ENCODE measurements at places on chromosomes 2 and 18. TPM values are rescaled to one million over a fixed set of nuclear protein-coding genes. Genes with fewer than 3 reads are reported as not detected.

TMEM17 gene
- 2.1 TPM for total RNA-seq

SAG gene
- not detected for total RNA-seq

CAVIN2 gene
- 4.1 TPM for total RNA-seq

CDK5R2 gene
- total RNA-seq = 0.72 TPM

TCF7L1 gene
- 3.6 TPM for total RNA-seq

RAX gene
- total RNA-seq = not detected

DNA sequence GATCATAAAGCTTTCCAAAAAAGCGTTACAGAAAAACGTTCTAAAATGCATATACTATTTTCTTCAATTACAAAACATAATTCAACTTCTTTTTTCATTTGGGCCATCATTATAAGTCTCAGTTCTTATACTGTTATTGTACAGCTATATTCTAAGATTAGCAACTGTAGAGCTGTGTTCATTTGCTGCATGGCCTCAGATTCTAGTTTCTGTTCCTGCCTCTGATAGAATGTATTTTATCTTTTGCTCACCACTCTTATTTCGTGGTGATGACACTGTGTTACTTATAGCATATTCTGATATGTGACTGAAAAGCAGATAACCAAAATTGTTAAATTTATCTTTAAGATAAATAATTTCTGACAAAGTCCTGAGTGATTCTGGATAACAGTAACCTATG, 67.2 kb downstream of the PTRHD1 start:
- no peak overlapping the region for H3K27ac ChIP-seq
- peaks cover 10% of the 10 kb centered on the region for H3K4me1 ChIP-seq
- H3K27me3 ChIP-seq = no peaks in the 10 kb centered on the region
- no peak overlapping the region for H3K4me3 ChIP-seq
- no peaks in the 10 kb centered on the region for H3K36me3 ChIP-seq

DNA sequence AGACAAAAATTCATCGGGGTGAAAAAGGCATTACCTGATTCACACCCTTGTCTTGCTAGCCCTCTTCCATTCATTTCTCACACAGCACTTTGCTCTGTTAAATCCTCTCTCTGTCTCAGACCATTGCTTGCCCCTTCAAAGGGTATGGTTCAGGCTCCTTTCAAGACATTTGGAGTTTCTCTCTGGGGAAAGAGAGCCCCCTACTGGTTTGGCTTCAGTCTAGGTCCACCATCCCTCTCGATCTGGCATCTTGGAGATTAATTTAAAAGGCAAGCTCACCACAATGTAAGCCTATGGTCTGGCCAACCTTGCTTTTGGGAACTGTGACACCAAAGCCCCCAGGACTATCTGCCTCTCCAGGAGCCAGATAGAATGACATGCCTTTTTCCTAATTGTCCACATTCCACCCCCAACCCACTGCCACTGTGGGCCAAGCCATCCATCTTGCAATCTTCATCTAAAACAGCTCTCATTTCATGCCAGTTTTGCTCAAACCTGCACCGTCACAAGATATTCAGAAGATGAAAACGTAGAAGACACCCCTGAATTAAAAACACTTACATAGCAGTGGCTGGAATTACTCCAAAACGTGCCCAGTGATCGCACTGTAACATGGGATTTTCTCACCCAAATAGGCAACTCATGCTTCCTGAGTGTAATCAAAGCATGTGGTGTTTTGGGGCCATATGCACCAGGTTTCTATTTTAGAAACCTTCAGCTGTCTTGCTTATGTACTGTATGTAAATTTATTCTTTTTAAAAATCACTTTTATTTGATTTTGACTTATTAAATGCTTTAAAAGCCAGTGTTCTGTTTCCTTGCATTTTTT, 93.9 kb downstream of the FARSB start:
- H3K27ac ChIP-seq = no peak overlapping the region
- peaks cover 3% of the 10 kb centered on the region for H3K36me3 ChIP-seq
- no peaks in the 10 kb centered on the region for H3K4me1 ChIP-seq
- H3K4me3 ChIP-seq = no peak overlapping the region

DNA sequence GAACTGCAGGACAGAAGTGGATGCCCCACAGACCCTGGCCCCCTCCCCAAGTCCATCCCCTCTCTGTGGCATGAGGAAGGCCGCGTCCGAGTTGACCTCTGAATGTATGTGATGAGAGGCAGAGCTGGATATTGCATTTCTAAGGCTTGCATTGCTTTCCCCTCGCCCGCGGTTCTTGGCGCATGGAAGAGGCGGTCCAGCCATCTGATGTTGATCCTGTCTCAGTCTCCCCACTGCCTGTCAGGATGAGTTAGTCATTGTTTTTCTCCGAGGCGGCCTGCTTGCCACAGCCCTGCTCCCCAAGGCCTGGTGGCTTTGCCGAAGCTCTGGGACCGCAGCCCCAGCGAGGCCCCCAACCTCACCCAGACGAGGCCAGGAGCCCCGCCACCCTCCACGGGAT, 88.6 kb downstream of the SMAD7 start:
- H3K4me3 ChIP-seq = no peak overlapping the region
- no peaks in the 10 kb centered on the region for H3K27me3 ChIP-seq
- no peaks in the 10 kb centered on the region for H3K36me3 ChIP-seq
- no peak for DNase-seq
- H3K27ac ChIP-seq = no peak overlapping the region
- H3K4me1 ChIP-seq = no peaks in the 10 kb centered on the region

DNA sequence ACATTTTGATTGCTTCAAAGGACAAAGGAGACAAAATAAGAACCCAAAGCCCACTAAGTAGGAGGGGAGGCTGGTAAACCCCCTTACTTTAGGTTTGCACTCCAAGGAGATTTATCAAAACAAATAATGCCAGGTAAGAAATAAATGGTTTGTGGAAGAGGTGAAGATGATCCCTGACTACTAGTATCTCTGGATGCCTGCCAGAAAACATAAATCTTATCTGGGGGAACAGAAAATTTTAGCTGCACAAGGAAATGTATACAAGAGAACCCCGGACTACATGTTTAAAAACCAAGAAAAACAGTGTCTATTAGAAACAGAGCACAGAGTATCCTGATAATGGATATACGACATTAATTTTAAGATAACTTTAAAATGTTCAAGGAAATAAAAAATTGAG, 114.1 kb downstream of the TRABD2A start:
- no peaks in the 10 kb centered on the region for H3K36me3 ChIP-seq
- no peak overlapping the region for H3K27ac ChIP-seq
- no peak for DNase-seq
- H3K4me3 ChIP-seq = no peak overlapping the region
- no peaks in the 10 kb centered on the region for H3K27me3 ChIP-seq
- H3K4me1 ChIP-seq = no peaks in the 10 kb centered on the region

DNA sequence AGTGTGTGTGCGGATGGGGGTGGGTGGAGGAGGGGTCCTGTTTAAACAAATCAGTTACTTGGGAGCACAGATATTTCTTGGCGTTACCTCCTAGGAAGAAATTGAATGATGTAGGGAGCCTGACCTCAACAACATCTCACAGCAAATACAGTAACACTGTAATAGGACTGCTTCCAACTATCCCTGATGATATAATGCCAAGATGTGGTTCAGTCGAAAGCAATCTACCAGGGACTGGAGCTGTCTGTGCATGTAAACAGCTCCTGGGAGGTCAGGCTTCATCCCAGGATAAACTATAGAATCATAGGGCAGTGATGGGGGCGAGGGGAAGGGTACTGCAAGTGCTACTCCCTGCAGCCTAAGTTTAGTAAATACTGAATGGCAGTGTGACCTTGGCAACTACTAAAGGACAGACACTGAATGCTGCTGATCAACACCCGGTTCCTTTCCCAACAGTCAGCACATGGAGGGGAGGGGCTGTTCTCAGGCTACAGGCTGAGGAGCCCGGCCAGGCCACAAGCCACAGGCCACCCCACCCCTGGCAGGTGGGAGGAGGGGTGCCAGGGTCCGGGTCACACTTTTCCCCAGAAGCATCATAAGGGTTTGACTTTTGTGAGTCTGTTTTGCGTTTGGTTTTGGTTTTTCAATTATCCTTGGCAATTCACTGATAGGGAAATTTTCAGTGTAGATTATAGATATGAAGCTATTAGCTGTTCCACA, 85.3 kb upstream of the ZNF397 start:
- no peak overlapping the region for H3K4me3 ChIP-seq
- no peak overlapping the region for H3K27ac ChIP-seq
- H3K4me1 ChIP-seq = no peaks in the 10 kb centered on the region
- H3K27me3 ChIP-seq = no peaks in the 10 kb centered on the region

DNA sequence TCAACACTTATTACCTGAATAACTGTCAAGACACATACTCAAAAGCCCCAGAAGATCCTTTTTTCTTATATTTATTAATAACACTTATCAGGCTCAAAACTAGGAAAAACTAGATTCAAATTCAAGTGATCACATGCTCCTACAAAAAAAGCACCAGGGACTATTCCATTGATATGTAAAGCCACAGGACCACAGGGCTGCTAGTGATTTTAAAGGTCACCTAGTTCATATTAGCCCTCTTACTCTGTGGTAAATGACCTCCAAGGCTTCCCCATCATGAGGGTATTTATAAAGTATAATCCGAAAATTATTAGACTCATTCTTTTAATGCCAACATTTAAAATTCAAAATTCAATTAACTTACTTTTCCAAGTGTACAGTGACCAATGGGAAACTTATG, 52.5 kb downstream of the LRPPRC start:
- H3K27ac ChIP-seq = no peak overlapping the region
- DNase-seq = no peak
- no peaks in the 10 kb centered on the region for H3K27me3 ChIP-seq
- peaks cover 48% of the 10 kb centered on the region for H3K36me3 ChIP-seq
- no peaks in the 10 kb centered on the region for H3K4me1 ChIP-seq

- no peak overlapping the region for H3K4me3 ChIP-seq
- no peaks in the 10 kb centered on the region for H3K36me3 ChIP-seq
- H3K27ac ChIP-seq = no peak overlapping the region
- H3K27me3 ChIP-seq = no peaks in the 10 kb centered on the region
These were observed 25.0 kb downstream of the MC4R start for GRCh38 chr18:60347526-60348045.

- H3K36me3 ChIP-seq = no peaks in the 10 kb centered on the region
- no peaks in the 10 kb centered on the region for H3K27me3 ChIP-seq
- no peak overlapping the region for H3K4me3 ChIP-seq
- DNase-seq = no peak
These were observed 279.2 kb downstream of the PTPRM start for GRCh38 chr18:7846335-7846734.

GRCh38 chr2:237291138-237291792, 122.7 kb downstream of the COL6A3 start:
- peaks cover 18% of the 10 kb centered on the region for H3K27me3 ChIP-seq
- peak; percentile 85 for DNase-seq
- H3K4me1 ChIP-seq = peaks cover 12% of the 10 kb centered on the region
- H3K4me3 ChIP-seq = no peak overlapping the region
- H3K36me3 ChIP-seq = no peaks in the 10 kb centered on the region

GRCh38 chr2:177489719-177490301, 97.2 kb downstream of the AGPS start:
- H3K4me3 ChIP-seq = no peak overlapping the region
- no peaks in the 10 kb centered on the region for H3K36me3 ChIP-seq
- H3K27me3 ChIP-seq = no peaks in the 10 kb centered on the region
- no peak overlapping the region for H3K27ac ChIP-seq

- no peak overlapping the region for H3K4me3 ChIP-seq
- H3K36me3 ChIP-seq = no peaks in the 10 kb centered on the region
- H3K27me3 ChIP-seq = no peaks in the 10 kb centered on the region
- H3K27ac ChIP-seq = no peak overlapping the region
These were observed 192.1 kb upstream of the NCKAP5 start for GRCh38 chr2:133760376-133760775.

All from pancreas (tissue), 10 donors.